Activated CD4-positive, alpha-beta T cell treated with anti-CD3 and anti-CD28 coated beads, Interleukin-2, amount 50 U/mL, for 1 hour (primary cell): ENCODE measurements at places on chromosomes 6 and 20.

DNA sequence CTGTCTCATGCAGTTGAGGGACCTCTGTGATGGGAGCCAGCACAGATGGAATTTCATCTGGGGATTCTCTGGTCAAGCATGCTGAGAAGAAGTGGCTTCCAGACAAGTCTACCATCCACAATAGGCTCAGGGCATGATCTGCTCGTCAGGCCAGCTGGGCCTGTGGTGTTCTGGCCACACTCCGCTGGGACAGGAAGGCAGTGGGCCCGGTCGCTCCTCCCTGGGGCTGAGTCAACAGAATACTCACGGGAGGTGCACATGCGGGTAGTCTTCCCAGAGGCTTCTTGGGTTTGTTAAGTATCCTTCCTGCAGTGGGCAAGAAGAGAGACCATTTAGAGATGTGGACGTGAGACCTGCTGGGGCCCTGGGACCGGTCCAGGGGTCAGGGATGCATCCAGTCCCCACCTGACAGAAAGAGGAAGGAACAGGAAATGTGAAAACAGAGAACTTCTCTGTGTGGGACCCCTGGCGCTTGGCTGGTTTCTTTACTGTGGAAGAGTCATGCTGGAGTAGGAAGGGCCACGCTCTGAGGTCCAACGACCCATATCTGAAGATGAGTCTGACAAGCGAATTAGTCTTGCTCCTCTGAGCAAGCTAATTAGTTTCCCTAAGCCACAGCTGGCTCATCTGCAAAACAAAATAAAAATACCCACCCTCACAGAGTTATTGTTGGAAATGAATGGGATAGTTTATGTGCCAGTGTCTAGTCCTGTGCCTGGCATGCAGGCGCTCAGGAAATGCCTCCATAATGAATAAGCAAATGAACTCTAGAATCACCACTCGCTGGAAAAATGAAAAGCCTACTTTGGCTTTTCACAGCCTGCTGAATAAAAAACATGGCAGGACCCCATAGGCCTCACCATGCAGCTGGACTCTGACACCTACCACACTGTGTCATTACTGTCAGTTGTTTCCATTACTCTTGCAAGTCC is 67.3 kb downstream of the TRAM2 start:
- no peak for DNase-seq

DNA sequence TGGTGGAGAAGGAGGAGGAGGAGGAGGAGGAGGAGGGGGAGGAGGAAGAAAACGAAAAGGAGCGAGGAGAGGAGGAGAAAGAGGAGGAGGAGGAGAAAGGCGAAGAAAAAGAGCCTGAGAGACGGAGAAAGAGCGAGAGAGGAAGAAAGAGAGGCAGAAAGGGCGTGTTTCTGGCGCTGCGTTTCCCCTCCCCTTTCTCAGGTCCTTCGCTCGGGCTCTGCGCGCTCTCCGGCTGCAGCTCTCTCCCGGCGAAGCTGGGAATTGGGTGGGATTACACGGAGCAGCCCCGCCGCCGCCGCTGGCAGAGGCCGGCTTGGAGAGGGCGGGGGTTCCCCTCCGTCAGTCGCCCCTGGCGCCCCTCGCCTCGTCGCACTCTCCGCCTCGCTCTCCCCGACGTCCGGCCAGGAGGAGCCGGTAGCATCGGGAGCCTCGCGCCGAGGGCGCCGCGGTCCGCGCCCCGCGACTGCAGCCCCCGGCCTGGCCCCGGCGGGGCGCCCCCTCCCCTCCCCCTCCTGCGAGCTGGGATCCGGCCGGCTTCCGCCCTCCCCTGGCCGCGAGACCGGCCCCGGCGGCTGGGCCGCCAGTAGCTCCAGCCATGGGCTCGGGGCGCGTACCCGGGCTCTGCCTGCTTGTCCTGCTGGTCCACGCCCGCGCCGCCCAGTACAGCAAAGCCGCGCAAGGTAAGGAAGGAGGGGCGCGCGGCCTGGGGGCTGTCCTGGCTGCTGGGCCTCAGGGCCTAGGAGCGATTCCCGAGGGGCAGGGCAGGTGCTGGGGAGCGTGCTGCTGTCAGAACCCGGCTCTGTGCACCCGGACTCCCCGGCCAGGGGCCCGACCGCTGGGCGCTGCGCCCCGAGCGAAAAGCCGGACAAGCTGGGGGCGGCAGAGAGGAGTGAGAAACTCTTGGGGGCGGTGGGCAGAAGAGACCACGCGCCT is at the start of gene SCUBE3:
Gene SCUBE3 (plus strand): TSS at position 133 of the 933 bp plus-strand sequence. CDS start 463 bp downstream, at position 596.
- DNase-seq, result no peak

DNA sequence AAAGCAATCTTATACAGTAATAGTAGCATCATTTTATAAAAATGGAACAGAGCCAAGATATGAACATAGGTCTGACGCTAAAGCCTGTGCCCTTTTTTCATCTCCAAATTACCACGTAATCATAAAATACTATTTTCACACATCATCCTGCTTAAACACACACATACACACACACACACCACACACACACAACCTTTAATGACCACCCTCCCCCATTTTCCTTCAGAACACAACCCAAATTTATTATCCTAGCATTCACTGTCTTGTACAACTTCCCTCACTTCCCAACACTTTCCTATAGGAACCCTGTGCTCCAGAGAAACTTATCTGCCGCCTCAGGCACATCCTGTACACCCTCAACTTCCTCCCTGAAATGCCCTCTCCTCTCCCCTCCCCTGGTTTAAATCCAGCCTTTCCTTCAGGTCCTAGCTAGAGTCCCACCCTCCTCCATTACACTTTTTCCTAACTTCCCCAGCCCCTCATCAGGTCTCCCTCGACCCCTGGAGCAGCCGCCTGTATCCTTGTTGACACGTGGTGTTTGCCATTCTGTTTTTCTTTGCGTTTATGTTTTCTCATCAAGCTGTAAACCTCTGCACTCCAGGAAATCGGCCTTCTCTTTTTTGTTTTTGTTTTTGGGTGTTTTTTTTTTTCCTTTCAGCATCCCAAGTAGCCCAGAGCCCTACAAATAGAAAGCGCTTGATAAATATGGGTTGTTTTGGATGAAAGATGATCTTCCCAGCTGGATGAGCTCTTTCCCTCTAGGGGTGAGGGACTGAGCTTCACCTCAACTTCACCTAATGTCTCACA is 968 bp upstream of the MMP24 start:
- no peak for DNase-seq

DNA sequence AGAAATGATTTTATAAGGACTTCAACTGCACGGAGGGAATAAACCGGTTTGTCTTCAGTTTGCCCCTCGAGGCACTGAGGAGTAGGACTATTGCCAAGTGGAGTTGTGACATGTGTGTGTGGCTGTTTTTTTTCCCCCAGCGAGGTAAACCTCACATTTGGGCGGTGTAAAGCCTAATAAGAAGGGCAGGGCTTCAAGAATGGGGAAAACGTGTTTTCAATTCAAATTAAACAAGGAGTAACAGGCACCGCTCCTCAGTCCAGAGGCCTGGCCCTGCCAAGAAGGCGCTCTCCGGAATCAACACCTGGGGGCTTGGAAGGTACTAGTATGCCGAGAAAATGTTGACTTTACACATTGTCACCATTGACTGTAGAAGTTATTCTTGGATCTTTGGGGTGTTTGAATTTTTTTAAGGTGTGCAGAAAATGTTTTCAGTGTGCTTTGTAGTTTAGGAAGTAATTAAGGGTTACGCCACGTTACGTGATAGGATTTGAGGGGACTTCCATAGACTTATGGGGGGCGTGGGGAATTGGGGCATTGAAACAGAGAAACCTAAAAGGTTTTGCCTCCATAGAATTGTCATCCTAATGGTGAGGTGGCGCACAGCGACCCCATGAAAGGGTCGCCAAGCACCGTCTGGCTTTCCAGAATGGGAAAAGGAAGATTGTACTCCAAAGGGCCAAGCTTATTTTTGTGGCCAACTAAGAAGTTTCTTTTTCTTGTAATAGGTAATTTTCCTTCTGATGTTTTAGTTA is 791 bp downstream of the ADGRG6 start:
- no peak for DNase-seq

DNA sequence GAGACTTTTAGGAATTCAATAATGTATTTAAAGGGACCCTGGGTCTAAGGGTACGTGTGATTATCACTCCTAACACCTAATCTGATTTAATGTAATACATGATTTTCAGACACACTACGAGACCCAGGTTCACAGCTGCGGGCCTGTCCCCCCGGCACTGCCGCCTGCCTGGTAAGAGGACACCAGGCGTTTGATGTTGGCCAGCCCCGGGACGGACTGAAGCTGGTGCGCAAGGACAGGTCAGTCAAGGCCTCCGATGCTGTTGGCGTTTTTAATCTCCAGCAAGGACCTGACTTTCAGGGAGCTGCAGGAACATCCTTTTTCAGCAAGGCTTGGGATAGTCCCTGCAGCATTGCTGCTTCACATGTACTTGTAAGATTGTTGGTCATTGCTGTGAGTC is 58.2 kb downstream of the IGF2R start:
- no peak for DNase-seq

GRCh38 chr20:63021356-63022321 is 14.9 kb upstream of the BHLHE23 start:
- DNase-seq, result no peak

- DNase-seq, result no peak
These were observed 345.0 kb downstream of the DOK5 start for GRCh38 chr20:54820392-54820791.

DNA sequence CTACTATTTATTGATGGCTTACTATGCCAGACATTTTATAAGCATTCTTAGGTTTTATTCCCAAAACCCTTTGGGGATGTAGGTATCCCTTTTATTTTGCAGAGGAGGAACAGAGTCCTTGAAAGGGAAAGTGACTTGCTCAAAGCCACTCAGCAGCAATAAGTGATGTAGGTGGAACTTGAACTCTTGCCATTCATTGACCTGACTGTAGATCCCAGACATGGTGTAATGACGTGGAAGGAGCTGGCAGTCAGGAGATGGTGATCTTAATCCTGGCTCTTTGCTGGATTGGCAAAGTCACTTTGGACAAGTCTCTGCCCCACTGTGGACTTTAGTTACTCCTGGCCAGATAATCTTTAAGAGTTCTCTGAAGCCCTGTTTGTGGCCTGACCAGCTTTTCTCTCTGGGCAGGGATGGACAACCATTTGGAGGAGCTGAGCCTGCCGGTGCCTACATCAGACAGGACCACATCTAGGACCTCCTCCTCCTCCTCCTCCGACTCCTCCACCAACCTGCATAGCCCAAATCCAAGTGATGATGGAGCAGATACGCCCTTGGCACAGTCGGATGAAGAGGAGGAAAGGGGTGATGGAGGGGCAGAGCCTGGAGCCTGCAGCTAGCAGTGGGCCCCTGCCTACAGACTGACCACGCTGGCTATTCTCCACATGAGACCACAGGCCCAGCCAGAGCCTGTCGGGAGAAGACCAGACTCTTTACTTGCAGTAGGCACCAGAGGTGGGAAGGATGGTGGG is 1.6 kb downstream of the DBNDD2 start:
- no peak for DNase-seq

DNA sequence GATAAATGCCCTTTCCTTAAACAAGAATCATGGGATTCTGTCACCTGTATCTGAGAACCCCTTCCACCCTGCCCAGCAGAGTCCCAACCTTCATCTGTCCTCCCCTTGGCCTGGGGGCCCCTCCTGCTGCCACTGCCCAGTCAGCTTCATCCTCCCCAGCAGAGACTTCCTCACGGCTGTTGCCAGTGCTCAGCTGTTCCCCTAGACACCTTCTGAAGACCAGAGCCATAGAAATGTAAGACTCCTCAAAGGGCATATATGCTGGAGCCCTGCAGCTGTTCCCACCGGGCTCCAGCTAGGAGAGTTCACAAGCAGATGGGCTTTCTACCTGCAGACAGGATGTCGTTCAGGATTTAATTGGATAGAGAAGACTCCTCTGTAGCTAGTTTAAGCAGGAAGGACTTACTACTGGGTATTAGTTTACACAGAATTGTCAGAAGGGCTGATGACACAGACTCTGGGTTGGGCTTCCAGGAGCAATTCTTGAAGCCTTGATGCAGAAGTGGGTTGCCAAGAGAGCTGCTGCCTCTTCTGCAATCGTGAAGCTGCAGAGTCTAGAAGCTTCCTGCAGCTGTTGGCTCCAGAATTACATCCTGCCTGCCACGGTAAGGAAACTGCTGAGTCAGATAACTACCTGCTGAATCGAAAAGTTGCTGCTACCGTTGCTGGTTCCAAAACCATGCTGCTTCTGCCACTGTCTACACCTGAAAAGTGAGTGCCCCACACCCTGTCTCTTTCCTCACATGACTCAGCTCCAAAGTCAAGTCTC is 57.1 kb upstream of the MLN start:
- peak; percentile 8 for DNase-seq

GRCh38 chr6:25270559-25270958 is 8.6 kb upstream of the CARMIL1 start:
- DNase-seq, result no peak
